ENCODE measurements at places on chromosomes 4 and X.

- no peak for DNase-seq
These were observed 186.5 kb upstream of the FSTL5 start for GRCh38 chr4:162350331-162350730.

GRCh38 chr4:75135068-75135825, 202.3 kb downstream of the PARM1 start:
- DNase-seq: no peak

DNA sequence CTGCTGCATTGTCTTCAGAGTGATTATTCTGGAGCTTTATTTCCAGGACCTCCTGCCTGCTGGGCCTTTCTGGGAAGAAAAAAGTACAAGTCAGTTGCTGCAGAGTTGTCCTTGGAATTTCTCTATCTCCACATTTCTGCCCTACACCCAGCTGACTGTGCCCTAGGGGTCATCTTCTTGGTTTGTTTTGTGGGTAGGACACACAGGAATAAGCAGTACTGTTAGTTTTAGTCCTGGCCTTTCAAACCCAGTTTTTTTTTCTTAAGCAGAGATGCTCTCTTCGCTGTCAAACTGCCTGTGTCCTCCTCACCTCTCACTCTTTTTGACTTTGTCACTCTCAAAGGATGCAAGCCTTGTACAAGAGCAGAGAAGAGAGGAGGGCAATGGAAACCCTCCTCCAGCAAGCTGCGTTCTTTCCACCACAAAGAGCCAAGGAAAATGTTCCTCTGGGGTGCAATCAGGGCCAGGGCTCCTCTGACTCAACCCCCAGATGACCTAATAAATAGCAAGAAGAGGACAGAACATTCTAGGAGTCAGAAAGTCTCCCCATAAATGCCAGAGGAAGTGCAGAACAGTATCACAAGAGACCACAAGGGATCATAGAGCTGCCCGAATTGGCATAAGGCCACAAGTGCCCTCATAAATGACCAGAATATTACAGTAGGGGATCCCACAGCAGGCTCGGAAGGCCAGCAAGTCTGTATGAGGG, 186.2 kb downstream of the RCHY1 start:
- DNase-seq: no peak

GRCh38 chr4:12178614-12179610, 750.2 kb upstream of the HS3ST1 start:
- no peak for DNase-seq

DNA sequence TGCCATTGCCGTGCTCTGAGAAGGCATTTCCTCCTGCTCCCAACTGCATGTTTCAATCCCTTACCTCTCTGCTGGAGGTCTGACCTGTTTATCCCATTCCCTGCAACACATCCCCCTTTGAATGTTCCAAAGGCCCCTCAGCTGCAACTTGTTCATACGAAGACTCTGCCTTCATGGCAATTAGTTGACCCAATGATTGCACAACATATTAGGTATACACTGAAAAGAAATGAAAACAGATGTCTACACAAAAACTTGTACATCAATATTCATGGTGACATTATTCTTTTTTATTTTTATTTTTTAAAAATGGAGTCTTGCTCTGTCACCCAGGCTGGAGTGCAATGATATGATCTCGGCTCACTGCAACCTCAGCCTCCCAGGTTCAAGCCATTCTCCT, 54.9 kb upstream of the STX18 start:
- no peak for DNase-seq

DNA sequence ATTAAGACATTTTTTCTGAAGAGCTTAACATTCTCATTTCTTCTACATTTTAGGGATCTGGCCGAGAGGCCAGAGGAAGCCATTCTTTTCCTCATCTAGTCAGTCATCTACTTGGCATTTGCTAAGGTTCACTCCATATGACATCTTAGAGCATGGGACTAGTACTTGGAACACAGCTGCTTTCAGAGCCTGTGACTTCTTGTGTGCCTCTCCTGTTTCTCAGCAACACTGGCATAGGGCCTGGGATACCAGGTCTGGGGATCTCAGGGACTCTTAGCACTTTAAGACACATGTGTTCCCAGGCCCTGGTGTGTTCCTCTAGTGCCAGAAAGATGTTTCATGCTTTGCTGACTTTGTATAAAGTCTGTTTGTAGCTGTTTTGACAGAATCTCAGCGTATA, 7.3 kb downstream of the PLP1 start:
- DNase-seq: no peak

DNA sequence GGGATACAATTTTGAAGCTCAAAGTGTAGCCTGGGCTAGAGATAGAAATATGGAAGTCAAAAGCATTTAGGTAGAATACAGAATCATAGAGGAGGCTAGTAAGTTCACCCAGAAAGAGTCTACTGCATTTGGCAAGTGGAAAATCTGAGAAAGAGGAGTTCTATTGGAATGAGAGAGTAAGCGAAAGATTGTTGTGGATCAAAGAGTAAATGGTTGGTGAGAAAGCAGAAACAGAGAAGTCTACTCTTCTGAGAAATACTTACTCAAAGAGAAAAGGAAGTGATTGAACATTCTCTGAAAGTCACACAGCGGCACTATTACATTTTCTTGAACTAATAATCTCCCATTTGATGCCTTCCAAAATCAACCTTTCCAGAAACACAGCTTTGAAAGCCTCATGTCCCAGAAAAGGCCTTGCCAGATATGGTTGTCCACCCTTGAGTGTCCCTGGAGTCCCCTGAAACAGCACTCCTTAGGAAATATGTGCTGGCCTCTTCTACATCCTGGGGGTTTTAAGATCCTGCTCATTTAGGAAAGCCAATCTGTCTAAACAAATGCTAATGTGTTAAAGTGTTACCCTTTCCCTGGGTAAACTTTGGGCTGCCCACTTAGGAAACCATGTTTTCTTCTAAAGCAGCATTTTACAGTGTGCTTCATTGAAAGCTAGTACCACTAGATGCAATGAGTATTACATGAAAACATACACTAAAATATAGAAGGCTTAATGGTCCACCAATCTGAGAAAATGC, 132.6 kb downstream of the INPP4B start:
- DNase-seq: no peak

GRCh38 chr4:127889903-127890302, 9.2 kb downstream of the PLK4 start:
- no peak for DNase-seq

GRCh38 chr4:25523405-25523804, 132.2 kb upstream of the SLC34A2 start:
- no peak for DNase-seq

- DNase-seq: no peak
These were observed 140.5 kb upstream of the ZIC3 start for GRCh38 chrX:137425273-137425902.

DNA sequence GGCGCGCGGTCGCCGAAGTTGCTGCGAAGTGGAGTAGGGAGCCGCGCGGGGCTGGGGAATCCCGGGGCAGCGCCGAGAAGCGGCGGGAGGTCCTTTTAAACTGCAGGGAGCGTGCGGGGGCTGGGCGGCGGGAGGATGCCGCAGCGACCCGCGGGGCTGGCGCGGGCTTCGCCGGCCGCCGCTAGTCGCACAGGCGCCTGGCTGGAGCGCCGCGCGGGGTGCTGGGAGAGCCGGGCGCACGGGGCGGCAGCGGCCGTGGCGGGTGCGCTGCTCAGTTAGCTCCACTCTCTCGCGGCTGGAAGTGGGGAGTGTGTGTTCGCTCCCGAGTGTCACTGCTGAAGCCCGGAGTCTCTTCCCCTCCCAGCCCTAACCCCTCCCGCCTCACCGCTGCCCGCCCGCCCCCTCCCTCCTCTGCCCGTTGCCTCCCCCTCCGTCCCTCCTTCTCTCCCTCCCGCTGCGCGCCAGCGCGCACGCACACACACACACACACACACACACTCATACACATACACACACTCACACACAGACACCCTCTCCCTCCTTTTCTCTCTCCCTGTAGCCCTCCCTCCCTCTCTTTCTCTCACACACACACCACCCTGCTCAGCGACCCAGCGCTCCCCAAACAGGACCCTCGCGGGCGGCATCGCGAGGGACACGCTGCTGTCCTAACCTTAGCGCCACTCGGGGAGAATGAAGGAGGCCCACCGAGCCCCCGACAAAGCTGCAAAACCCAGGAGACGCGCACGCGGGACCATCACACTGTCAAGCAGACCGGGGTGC, at the start of gene NDNF:
Gene NDNF (minus strand): TSS at position 312 of the 780 bp plus-strand sequence. CDS start 26,698 bp downstream, outside the sequence.
- peak; percentile 25 for DNase-seq

- no peak for DNase-seq
These were observed 1.0 kb upstream of the USP27X start for GRCh38 chrX:49878128-49878833.

DNA sequence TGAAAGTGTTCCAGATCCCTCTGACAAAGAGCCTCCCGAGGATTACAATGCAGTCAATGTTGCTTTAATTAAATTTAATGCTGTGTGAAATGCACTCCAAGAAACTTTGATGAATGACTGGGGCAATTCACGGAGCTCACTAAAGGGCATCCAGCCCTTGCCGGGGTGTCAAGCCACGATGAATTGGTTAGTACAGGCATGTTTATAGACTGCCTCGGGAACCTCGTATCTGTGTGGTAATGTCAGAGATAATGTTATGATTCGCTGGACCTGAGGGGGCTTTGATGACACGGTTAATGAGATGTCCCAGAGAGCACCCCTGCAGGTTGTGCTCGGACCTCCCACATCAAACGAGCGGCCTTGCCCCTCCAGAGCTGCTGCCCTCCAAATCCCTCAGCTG, 428.8 kb downstream of the NKX6-1 start:
- DNase-seq: no peak

- peak; percentile 84 for DNase-seq
These were observed 316.7 kb upstream of the IGFBP7 start for GRCh38 chr4:57426779-57427395.

- DNase-seq: peak; percentile 22
These were observed 163.1 kb downstream of the SMARCA1 start for GRCh38 chrX:129360175-129360574.

- no peak for DNase-seq
These were observed 125.4 kb upstream of the SPOCK3 start for GRCh38 chr4:167359711-167360110.

DNA sequence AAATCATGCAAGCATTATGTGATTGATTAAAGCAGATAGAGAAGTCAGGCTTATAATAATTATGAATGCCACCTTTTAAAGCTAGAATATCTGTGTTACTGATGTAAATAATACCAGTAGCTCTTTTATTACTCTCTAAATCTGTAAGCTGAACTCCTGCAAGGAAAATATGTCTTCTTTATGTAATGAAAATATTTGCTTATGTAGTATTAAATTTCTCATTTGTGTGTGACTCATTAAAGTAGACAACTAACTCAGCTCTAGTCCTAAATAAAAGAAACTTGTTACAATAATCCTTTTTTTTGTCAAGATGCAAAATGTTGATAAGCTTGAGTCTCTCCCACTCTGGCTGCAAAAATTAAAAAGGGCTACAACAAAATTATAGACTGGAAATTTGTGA, 137.7 kb upstream of the FAT1 start:
- no peak for DNase-seq

GRCh38 chr4:1154523-1155182, 17.7 kb downstream of the SPON2 start:
- no peak for DNase-seq

GRCh38 chr4:7430368-7430964, 4.3 kb downstream of the PSAPL1 start:
- no peak for DNase-seq

GRCh38 chr4:103073792-103074438, 2.6 kb downstream of the SLC9B2 start:
- DNase-seq: no peak

DNA sequence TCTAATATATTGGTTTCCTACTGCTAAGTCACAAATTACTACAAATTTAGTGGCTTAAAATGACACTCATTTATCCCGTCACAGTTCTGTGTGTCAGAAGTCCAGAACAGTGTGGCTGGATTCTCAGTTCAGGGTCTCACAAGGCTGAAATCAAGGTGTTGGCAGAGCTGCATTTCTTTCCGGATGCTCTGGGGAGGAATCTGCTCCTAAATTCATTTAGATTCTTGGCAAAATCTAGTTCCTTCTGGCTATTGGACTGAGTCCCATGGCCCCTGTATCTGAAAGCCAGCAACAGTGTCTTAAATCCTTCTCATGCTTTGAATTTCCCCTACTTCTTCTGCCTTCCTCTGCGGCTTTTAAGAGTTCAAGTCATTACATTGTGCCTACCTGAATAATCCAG, 103.1 kb upstream of the BMP3 start:
- no peak for DNase-seq

DNA sequence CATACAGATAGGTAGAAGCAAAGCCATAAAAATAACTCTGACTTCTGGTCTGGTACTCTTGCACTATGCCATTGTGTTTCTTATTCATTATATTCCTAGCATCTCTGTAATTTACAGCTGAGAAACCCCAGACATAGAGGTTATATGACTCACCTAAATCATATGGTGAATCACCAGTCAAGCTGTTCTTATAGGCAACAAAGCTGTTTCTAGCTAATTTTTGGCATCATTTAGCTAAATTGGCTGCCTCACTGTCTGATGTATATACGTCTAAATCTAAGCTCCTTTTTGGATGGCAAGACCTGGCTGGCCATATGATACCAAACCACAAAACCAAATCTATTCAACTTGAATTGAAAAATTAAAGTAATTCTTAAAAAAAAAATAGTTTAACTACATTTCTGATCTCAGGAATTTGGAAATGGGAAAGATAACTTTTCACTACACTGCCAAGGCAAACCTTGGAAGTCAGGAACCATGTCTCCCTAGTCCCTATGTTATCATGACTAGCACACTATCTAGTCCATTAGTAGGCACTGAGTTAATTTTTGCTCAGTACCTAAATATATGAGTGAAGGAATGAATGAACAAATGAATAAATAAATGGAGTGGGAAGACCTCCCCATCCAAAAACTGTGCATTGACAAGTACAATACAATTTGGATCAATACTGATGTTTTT, 41.3 kb upstream of the STAG2 start:
- no peak for DNase-seq

DNA sequence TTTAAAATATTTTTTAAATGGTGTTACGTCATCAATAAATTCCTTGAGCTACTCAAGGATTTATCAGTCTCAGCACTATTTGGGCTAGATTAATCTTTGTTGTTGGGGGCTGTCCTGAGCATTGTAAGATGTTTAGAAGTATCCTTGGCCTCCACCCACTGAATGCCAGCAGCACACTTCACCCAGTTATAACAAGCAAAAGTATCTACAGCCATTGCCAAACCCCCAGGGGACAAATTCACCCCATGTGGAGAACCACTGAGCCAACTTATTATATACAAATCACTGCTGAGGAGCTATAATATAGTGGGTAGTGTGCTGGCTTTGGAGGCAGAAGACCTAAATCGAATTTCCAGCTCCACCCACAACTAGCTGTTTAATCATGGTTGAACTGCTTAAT, 58.3 kb downstream of the ATP10D start:
- peak; percentile 14 for DNase-seq

- no peak for DNase-seq
These were observed 97.1 kb downstream of the NFKB1 start for GRCh38 chr4:102598086-102598761.

GRCh38 chr4:153332936-153333335, 11.6 kb upstream of the MND1 start:
- no peak for DNase-seq

DNA sequence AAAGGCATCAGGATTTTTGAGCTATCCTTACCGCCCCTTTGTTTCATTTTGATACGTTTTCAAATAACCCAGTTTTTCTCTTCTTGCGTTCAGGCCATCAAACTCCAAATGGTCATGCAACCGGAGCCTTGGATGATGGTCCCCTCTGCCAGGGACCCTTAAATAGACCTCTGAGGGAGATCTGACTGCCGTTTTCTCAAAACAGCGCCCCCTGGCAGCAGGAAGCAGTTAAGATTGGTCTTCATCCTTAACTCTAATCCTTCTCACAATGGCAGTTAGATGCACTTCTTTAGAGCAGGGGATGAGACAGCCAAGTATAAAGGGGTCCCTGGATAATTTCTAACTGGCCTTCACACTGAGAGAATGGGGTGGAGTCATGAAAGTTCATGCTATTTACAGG, 525.0 kb upstream of the SPANXN1 start:
- DNase-seq: no peak

Data from COR-L47 (cell line).